ENCODE measurements at places on chromosomes 4 and X. TPM values are rescaled to one million over a fixed set of nuclear protein-coding genes. Genes with fewer than 3 reads are reported as not detected.

Gene SLC6A8
- total RNA-seq: 2.7 TPM

Gene SYN1
- 1.5 TPM for total RNA-seq

Gene ATP8A1
- total RNA-seq: 0.53 TPM

GRCh38 chr4:124936427-124936826 is 223.9 kb upstream of the ANKRD50 start:
- H3K36me3 ChIP-seq: no peaks in the 10 kb centered on the region
- no peak for DNase-seq
- no peaks in the 10 kb centered on the region for H3K27me3 ChIP-seq
- no peak overlapping the region for H3K27ac ChIP-seq

DNA sequence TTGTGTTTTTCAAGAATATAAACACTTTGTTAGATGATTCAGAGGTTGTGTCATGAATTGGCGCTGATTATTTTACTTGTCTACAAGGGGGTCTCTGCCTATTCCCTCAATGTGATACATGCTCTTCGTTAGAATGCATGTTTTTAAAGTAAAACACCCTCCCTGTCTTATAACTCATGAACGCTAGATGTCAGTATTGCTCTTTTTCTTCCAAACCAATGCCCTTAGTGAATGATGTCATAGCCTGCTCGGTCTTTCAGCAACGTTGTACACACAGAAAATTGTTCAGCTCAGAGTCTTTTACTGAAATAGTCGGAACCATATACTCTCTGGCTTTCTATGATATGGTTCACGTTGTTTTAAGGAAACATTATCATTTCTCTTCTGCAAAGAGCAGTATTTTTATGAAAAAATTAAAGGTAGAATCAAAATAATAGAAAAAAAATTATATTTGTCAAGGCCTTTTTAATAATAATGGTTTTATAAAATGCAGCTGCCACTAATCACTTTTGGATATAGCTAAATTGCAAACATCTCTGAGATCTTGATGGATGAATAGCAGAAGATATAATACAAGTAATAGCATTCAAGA is 292.9 kb downstream of the TLL1 start:
- no peaks in the 10 kb centered on the region for H3K36me3 ChIP-seq
- no peaks in the 10 kb centered on the region for H3K27me3 ChIP-seq
- H3K4me1 ChIP-seq: no peaks in the 10 kb centered on the region
- H3K4me3 ChIP-seq: no peak overlapping the region
- no peak overlapping the region for H3K27ac ChIP-seq

DNA sequence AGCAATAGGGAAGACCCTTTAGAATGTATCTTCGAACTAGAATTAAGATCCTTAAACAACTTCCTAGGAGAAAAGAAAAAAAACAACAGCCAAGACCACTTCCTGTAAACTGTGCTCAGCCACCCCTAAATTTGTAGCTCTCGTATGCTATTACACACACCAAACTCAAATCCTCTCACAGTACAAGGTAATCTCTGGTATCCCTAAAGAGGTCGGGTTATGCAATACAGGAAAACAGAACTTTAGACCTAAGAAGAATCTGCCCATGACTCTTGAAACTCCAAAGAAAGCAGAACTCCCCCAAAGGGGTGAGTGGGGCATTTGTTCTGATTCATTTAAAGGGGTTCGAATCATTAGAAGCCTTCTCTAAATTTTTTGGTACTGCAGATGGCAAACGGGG is 170.9 kb upstream of the CASK start:
- no peak for DNase-seq
- peaks cover 16% of the 10 kb centered on the region for H3K4me1 ChIP-seq
- no peaks in the 10 kb centered on the region for H3K36me3 ChIP-seq
- H3K27ac ChIP-seq: peak overlapping the region; percentile 82
- peak overlapping the region; percentile 9 for H3K4me3 ChIP-seq

DNA sequence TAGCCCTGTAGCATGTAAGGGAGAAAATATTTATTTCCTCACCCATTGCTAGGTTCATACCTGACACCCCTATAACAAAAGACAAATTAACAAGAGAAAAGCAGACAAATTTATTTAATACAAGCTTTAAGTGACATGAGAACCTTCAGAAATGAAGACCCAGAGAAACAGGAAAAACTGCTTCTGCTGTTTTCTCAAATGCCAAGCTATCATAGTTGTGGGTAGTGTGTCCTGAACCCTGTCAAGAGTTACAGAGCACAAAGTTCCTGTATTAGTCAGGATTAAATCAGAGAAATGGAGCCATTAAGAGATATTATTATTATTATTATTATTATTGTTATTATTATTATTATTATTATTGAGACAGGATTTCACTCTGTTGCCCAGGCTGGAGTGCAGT is 17.5 kb downstream of the CCDC160 start:
- H3K36me3 ChIP-seq: no peaks in the 10 kb centered on the region
- no peak overlapping the region for H3K27ac ChIP-seq
- DNase-seq: no peak
- H3K4me1 ChIP-seq: no peaks in the 10 kb centered on the region
- no peaks in the 10 kb centered on the region for H3K27me3 ChIP-seq
- H3K4me3 ChIP-seq: no peak overlapping the region

DNA sequence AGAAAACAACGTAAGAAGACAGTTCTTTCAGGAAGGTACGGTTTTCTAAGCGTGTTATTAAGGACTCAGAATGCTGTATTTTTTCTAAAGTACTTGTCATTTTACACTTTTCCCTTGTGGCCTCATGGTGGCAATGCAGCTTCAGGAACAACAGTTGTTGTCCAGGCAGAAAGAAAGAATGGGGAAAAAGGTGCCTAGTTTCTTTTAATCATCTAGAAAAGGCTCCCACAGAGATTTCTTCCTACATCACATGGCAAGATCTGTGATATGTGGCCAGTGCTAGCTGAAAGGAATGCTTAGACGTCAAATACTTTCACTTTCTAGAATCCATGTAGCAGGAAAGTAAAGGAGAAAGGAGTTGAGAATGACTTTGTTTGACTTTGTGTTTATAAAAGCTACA is 49.0 kb upstream of the TRAM1L1 start:
- no peaks in the 10 kb centered on the region for H3K27me3 ChIP-seq
- no peaks in the 10 kb centered on the region for H3K4me1 ChIP-seq

Data from SJSA1 (cell line).